ENCODE measurements at places on chromosomes 5 and 9. TPM values are rescaled to one million over a fixed set of nuclear protein-coding genes. Genes with fewer than 3 reads are reported as not detected.
A peak's percentile ranks its signal among the peaks of the same experiment; 100 is the strongest.

DNA sequence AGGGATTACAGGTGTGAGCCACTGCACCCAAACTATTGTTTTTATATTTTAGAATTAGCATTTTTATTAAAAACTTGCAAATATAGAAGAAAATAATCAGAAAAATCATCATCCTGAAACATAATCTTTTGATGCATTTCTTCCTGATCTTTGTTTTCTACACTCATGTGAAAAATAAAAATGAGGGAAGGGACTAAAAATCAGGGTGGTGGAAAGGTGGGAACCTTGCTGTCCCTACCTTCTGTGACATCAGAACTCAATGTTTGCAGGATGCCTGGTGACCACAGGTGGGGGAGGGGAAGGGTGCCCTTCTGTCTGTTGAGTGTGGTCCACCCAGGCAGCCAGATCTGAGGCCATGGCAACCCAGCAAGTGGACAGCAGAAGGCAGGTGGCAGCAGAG is at the start of gene SMIM23:
Gene SMIM23, plus strand, starts transcription at position 301 of the 400 bp plus-strand sequence. Its CDS starts 55 bp downstream, at position 356.
- no peak for DNase-seq

DNA sequence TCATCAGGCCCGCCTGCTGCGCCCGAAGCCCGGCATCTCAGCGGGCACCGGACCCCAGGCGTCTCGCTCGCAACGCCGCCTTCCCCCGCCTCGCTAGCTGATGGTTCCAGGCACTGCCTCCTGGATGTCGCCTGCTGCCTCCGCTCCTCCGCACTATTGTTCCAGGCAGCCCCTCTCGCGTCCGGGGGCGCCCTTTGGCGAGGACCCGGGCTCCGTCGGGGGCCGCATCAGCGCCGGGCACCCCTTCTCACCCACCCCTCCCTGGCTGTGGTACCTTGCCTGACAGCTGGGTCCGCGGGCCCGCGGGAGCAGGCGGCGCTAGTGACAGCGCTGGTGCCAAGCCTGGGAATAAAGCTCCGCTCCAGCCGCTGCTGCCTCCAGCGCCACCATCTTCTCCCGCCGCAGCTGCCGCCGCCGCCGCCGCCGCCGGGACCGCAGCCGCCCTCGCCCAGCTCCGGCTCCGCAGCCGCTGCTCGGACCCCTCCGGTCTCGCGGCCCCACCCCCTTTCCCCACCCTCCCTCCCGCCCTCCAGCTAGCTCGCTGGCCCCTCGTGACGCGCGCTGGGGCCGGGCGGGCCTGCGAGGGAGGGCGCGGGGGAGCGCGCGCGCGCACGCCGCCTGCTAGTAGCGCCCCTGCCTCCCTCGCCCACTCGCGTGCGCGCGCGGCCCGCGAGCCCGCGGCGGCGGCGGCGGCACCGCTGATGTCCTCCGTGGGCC is at the start of gene APBA1:
Gene APBA1, minus strand, starts transcription at position 493 of the 717 bp plus-strand sequence.
- peak; percentile 89 for DNase-seq

DNA sequence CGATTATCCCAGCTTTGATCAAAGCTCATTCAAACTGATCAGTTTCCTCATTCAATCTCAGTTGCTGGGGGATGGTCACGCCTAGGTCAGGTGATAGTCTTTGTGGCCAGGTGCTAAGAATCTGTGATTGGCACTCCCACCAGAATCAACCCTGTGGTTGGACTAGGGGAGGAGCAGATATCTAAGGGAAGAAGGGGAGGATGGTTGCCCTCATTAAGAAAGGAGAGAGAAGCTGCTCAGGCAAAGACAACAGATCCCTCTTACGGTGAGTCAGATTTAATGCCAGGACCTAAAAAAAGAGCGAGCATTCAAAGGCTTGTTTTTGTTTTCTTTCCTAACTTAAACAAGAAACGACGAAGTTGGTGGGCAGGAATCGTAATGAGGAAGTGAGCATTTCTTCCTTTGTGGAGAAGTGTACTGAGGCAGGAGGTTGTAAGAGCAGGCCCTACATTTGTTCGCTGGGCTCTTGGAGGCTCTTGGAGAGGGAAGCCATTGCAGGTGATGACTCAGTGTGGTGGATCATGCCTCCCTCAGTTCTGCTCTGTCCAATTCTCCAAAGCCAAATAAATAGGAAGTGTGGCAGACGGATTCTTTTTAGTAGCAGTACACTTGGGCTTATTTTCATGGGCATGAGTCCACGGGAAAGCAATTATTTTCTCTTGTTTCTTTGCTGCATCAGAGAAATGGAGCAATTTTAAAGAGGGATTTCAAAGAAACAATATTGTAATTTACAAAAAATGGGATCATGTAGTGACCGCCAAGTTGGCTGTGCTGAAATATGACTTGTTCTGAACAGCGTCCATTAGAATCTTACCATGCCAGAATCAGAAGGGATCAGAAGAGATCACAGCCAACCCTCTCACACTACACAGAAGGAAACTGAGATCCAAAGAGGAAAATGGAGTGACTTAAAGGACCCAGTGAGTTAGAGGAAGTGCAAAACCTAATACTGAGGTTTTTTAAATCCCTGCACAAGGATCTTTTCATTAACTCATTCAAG is 18.7 kb upstream of the TGFBR1 start:
- DNase-seq: peak; percentile 20

DNA sequence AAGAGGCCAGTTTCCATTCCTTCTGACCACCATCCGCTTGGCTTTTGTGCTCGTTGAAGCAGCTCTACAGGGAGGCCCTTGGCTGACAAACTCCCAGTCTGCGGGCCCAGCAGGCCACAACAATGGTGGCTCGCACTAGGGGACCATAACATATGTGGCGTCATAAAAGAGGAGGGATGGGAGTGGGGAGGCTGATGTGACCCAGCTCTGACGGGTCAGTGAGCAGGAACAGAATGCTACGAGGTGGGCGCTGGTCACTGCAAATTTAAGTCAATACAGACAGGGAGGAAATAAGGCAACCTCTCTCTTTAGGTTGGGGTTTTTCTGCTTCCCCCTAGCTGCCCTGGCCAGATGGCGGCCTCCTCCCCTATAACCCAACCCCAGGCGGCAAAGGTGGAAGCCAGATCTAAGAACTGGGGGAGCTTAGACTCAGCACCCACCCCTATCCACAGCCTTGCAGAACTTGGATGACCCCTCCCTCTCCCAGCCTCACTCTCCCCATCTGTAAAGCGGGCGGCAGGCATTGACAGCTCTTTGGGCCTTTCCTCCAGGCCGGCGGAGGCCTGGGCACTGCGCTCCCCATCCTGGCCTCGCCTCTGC is 778 bp downstream of the FRRS1L start:
- DNase-seq: peak; percentile 17

DNA sequence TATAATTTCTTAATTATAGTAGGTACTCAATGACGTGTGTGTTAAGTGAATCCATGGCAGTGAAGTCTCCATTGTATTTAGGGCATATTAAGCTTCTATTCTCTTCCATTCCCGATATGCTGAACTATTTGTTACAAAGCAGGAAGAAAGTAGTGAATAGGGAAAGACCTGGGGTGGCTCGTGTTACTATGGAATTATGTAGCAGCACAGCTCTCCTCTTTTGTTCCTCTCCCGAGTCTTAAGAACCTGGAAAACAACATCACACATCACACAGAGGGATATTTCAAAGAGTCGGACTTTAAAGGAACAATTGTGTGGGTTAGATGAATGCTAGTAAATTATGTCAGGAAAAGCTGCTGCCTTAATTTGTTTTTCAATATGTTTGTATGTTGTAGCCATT is 131.8 kb downstream of the PCSK5 start:
- DNase-seq: no peak

DNA sequence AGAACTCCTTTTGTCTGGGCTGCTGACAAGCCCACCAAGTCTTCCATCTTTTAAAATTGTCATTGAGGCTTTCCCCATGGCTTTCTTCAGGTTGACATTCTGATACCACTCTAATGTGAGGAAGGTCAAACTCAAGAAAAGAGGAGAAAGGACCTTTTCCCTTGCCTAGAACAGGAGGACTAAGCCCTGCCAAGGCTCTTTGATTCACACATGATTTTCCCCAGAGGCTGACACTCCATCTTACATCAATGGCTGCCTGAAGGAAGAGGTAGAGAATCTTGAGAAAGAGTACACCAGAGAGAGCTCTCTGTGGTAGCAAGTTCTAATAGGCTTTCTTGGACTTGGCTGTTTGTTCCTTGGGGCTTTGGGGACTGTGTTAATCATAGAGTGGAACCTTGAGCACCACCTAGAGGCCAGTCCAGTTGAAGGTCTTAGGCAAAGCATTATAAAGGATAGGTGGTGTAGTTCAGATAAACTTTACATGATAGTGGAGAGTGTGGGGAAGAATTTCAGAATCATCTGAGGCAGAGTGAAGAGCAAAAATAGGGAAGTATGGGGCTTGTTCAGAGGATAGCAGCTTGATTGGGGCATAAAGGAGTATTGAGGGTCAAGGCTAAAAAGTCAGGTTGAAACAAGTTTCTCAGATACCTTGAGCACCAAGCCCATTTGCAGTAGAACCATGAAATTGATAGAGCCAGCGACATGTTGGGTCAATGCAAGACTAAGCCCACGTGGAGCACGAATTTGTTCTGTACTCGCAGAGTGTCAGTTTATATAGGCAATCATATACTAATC is 36.7 kb downstream of the NDFIP1 start:
- peak; percentile 19 for DNase-seq

DNA sequence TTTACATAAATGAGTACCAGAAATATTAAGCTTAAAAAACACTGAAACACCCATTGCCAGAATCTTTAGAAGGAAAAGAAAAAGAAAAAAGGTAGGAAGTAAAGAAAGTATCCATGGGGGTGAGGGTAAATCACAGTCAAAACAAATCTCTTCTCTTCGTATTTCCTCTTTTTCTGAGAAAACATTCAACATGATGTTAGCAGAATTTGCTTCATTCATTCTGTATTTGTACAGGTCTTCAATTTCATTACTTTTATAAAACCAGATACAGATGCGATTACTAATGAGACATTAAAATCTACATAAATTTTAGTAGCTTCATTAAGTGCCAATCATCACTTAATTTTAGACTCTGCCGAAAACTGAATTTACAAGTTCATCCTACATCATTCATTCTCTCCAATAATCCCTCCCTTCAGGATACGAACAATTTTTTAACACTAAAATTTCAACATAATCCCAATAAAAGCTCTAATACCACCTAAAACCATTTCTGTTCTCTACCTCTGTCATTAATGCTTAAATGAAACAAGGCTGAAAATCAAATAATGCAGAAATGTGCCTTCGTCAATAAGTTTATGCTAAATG is 7.0 kb downstream of the NR3C1 start:
- DNase-seq: no peak

- DNase-seq: no peak
Measured at GRCh38 chr9:115267790-115268189, 149.8 kb upstream of the TNC start.

GRCh38 chr9:77546376-77546950 is 101.7 kb downstream of the GNA14 start:
- DNase-seq: no peak

GRCh38 chr9:112654282-112654681 is 63.6 kb downstream of the INIP start:
- no peak for DNase-seq

GRCh38 chr5:164651546-164652275 is 1146.3 kb downstream of the MAT2B start:
- DNase-seq: no peak

DNA sequence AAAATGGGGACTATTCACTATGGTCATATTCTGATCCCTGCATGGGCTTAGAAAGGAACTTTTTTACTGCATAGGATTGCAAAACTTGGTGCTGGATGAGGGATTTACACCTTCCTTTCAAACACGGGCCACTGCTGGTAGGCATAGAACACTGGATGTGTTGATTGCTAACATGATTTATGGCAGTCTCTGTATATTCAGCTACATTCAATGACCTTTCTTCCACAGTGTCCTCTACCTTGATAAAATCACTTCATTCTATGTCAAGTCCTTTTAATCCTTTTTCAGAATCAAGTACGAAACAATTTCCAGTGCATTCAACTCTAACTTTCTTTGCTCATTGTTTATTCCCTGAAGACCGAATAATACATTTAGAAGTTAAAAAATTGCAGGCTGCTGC is 91.9 kb upstream of the ATG10 start:
- DNase-seq: no peak

GRCh38 chr9:97900738-97901565 is 21.3 kb downstream of the TRMO start:
- DNase-seq: peak; percentile 12

DNA sequence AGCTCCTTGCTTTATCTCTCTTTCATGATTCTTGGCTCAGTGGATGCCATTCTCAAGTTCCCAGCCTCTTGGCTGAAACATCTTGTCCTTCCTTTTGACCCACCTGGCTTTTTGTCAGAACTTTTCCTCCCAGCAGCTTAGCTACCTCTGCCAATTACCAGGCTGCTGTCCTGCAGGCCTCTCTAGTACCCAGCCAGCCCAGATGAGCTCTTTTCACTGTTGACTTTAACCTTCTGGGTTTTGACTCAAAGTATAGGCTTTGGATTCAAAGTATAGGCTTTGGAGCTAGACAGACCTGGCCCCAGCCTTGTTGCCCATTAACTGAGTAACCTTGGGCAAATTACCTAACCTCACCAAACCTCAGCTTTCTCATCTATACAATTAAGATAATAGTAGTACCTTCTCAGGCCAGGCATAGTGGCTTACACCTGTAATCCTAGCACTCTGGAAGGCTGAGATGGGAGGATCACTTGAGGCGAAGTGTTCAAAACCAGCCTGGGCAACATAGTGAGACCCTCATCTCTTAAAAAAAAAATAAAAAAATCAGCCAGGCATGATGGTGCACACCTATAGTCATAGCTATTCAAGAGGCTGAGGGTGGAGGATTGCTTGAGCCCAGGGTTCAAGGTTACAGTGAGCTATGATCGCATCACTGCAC is 6.6 kb upstream of the TMEFF1 start:
- DNase-seq: no peak

GRCh38 chr9:126399251-126399650 is 72.6 kb downstream of the MVB12B start:
- no peak for DNase-seq

Gene NELFB
- 36.7 TPM for total RNA-seq

Gene POLR3G
- total RNA-seq: 3.3 TPM

Gene ANKRD55
- total RNA-seq: 2.0 TPM

Gene TYRP1
- 2.4 TPM for total RNA-seq

Gene PTGS1
- 0.41 TPM for total RNA-seq

Gene KIF4B
- 0.41 TPM for total RNA-seq

Gene COL15A1
- total RNA-seq: 6.9 TPM

Gene MUSK
- under 0.01 TPM for total RNA-seq

Gene JAK2
- 58.7 TPM for total RNA-seq

Gene FBXL7
- 1.2 TPM for total RNA-seq

Gene GPX3
- 4.1 TPM for total RNA-seq

Gene CDO1
- 53.8 TPM for total RNA-seq

Gene ZFP2
- 8.2 TPM for total RNA-seq

Gene TMEM174
- total RNA-seq: not detected

Data from frontal cortex (tissue), 4 donors.